ENCODE measurements at places on chromosomes 3 and 15. TPM values are rescaled to one million over a fixed set of nuclear protein-coding genes. Genes with fewer than 3 reads are reported as not detected.

The LRRC3B gene
- total RNA-seq, result not detected

DNA sequence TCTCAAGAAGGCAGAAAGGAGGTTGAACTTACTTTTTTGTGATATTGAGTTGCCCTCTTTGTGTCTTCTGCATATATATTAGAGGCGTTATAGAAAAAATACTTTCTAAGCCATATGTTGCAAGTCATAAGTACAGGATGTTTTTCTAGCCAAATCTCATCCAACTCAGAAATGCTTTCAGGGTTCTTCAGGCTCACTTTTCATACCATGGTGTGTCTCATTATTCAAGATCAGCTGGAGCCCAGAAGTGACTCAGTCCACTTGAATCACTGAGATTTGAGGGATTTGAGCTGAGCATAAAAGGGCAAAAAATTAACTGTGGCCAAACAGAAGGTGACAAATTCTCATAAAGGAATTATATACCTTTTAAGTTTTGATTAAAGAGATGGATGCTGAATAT lies 157.3 kb downstream of the WNT5A start:
- DNase-seq, result no peak
- H3K36me3 ChIP-seq, result no peaks in the 10 kb centered on the region
- H3K4me3 ChIP-seq, result no peak overlapping the region
- no peaks in the 10 kb centered on the region for H3K4me1 ChIP-seq
- H3K27me3 ChIP-seq, result no peaks in the 10 kb centered on the region

GRCh38 chr3:112514527-112515128 lies 15.4 kb upstream of the BTLA start:
- no peak overlapping the region for H3K4me3 ChIP-seq
- H3K27ac ChIP-seq, result no peak overlapping the region
- H3K4me1 ChIP-seq, result no peaks in the 10 kb centered on the region
- H3K36me3 ChIP-seq, result no peaks in the 10 kb centered on the region

GRCh38 chr3:17076940-17077605 lies 192.3 kb downstream of the PLCL2 start:
- no peaks in the 10 kb centered on the region for H3K27me3 ChIP-seq
- H3K36me3 ChIP-seq, result no peaks in the 10 kb centered on the region
- H3K4me1 ChIP-seq, result no peaks in the 10 kb centered on the region
- no peak for DNase-seq
- H3K27ac ChIP-seq, result no peak overlapping the region
- no peak overlapping the region for H3K4me3 ChIP-seq

DNA sequence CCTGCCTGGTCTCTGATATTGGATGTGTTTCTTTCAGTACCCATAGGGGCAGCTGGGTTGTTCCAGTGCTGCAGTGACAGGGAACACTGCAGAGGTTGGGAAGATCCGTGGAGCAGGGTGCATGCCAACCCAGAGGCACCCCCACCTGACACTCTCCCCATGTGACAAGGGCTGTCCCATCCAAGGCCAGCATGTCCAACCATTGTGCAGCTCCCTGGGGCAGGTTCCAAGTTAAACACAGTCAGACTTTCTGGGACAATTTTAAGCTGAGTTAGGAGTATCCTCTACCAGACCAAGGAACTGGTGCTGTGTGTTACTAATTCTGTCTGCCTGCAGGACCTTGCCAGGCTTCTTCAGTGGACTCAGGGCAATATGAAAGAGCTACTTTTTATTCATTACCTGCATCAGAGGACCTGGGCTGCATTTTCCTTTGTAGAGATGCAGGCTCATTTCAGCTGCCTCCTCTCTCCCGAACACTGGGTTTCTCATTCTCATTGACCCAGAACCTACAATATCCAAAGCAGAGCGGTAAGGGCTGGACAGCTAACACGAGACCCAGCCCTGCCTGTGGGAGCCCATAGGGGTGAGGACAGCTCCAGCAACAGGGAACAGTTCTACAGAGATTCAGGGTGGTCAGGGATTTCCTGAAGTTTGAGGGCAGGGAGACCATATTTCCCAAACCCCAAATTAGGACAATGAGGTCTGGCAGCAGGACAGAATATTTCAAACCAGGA lies 72.7 kb downstream of the SPSB4 start:
- no peaks in the 10 kb centered on the region for H3K36me3 ChIP-seq
- no peak for DNase-seq
- no peaks in the 10 kb centered on the region for H3K4me1 ChIP-seq
- H3K27me3 ChIP-seq, result peaks cover 17% of the 10 kb centered on the region
- H3K4me3 ChIP-seq, result no peak overlapping the region
- no peak overlapping the region for H3K27ac ChIP-seq

The PPP2R3A gene
- total RNA-seq, result 0.18 TPM

DNA sequence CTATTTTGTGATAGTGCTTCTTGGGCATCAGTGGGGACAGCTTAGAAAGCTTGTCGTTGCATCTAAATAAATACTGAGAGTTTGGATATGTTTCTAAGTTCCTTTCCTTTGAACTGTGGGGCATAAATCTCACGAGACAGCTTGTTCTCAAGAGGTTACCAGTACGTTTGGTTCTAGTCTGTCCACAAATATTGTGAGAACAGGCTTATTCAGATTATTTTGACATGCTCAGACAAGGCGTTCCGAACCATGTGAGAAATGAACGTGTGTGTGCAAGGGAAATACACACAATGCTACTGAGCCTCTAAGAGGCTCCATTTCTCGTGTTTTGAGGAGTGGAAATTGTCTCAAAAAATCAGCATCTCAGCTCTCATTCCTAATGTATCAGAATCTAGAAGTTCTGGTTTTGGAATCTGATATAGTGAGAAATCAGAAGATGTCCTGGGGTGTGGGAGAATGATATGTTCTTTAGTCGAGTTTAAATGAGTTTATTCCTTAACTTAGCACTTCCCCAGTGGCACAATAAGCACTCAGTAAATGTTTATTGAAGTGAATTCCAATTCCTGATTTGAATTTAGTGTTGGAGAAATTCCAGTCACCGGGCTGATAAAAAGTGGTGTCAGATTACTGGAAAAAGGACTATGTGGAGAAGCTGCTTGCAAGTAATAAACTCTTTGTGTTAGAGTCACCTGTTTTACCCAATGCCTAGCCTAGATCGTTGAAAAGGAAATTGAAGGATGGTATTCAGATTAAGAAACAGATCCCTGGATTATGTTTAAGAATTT lies 481.5 kb downstream of the LPP start:
- no peak overlapping the region for H3K27ac ChIP-seq
- H3K4me1 ChIP-seq, result no peaks in the 10 kb centered on the region
- H3K27me3 ChIP-seq, result no peaks in the 10 kb centered on the region

- H3K27me3 ChIP-seq, result 0 out of 3 replicates have a peak, but pooled peaks cover 3% of the 10 kb centered on the region
- H3K4me1 ChIP-seq, result no peaks in the 10 kb centered on the region
- no peaks in the 10 kb centered on the region for H3K36me3 ChIP-seq
- DNase-seq, result no peak
- H3K4me3 ChIP-seq, result no peak overlapping the region
- no peak overlapping the region for H3K27ac ChIP-seq
Measured at GRCh38 chr15:96867992-96868391, 537.5 kb downstream of the NR2F2 start.

- H3K36me3 ChIP-seq, result no peaks in the 10 kb centered on the region
- H3K4me1 ChIP-seq, result no peaks in the 10 kb centered on the region
- peak; percentile 25 for DNase-seq
- H3K27me3 ChIP-seq, result peaks cover 4% of the 10 kb centered on the region
- H3K4me3 ChIP-seq, result no peak overlapping the region
Measured at GRCh38 chr3:54146506-54147239, 24.3 kb downstream of the CACNA2D3 start.

DNA sequence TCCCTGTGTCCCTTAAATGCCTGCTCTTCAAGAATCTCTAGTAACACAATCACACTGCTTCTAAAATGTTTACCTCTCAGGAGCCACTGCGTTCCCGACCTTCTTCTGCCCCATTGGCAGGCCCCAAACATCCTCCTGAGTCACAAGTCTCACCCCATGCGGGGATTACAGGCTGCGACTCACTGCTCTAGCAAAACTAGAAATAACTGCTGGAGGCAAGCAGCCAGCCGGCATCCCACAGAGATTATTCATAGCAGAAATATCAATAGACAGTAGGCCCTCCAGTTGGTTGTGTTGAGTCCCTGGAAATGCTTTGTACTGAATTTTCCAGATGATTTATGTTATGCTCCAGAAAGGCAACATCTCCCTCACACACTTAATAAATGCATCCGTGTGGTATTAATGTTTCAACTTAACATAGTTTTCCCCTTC lies 64.8 kb downstream of the RFTN1 start:
- no peak overlapping the region for H3K4me3 ChIP-seq
- DNase-seq, result no peak
- no peaks in the 10 kb centered on the region for H3K4me1 ChIP-seq
- H3K36me3 ChIP-seq, result no peaks in the 10 kb centered on the region

GRCh38 chr3:138786788-138787271 lies 47.9 kb downstream of the PIK3CB start:
- H3K4me1 ChIP-seq, result peaks cover 14% of the 10 kb centered on the region
- no peak overlapping the region for H3K4me3 ChIP-seq
- no peak overlapping the region for H3K27ac ChIP-seq
- DNase-seq, result peak; percentile 75
- peaks cover 14% of the 10 kb centered on the region for H3K36me3 ChIP-seq

DNA sequence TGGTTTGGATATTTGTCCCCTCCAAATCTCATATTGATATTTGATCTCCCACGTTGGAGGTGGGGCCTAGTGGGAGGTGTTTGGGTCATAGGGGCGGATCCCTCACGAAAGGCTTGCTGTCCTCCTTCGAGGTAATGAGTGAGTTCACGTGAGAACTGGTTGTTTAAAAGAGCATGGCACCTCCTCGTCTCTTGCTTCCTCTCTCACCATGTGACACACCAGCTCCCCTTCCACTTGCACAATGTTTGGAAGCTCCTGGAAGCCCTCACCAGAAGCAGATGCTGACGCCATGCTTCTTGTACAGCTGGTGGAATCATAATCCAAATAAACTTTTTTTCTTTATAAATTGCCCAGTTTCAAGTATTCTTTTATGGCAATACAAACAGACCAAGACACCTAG lies 38.6 kb downstream of the RFTN1 start:
- H3K4me3 ChIP-seq, result no peak overlapping the region
- H3K4me1 ChIP-seq, result no peaks in the 10 kb centered on the region
- H3K36me3 ChIP-seq, result no peaks in the 10 kb centered on the region
- no peaks in the 10 kb centered on the region for H3K27me3 ChIP-seq
- no peak overlapping the region for H3K27ac ChIP-seq
- no peak for DNase-seq

The PRSS50 gene
- total RNA-seq, result not detected

The STRC gene
- 0.07 TPM for total RNA-seq

GRCh38 chr3:49493901-49494300 lies 23.8 kb downstream of the DAG1 start:
- H3K4me1 ChIP-seq, result peaks cover 19% of the 10 kb centered on the region
- H3K27ac ChIP-seq, result no peak overlapping the region
- DNase-seq, result no peak
- no peak overlapping the region for H3K4me3 ChIP-seq
- H3K36me3 ChIP-seq, result peaks cover 15% of the 10 kb centered on the region

GRCh38 chr3:104273046-104273649 lies 1093.6 kb upstream of the ALCAM start:
- no peaks in the 10 kb centered on the region for H3K27me3 ChIP-seq
- H3K4me3 ChIP-seq, result no peak overlapping the region
- H3K4me1 ChIP-seq, result no peaks in the 10 kb centered on the region
- no peak overlapping the region for H3K27ac ChIP-seq

The RASGRP1 gene
- total RNA-seq, result not detected

- peak overlapping the region; percentile 69 for H3K27ac ChIP-seq
- H3K27me3 ChIP-seq, result no peaks in the 10 kb centered on the region
- DNase-seq, result peak; percentile 88
- H3K4me1 ChIP-seq, result peaks cover 68% of the 10 kb centered on the region
- H3K4me3 ChIP-seq, result peak overlapping the region; percentile 69
- H3K36me3 ChIP-seq, result peaks cover 2% of the 10 kb centered on the region
Measured at GRCh38 chr3:172749230-172749965, 1.1 kb upstream of the ECT2 start.

The MESD gene
- total RNA-seq, result 46.2 TPM

DNA sequence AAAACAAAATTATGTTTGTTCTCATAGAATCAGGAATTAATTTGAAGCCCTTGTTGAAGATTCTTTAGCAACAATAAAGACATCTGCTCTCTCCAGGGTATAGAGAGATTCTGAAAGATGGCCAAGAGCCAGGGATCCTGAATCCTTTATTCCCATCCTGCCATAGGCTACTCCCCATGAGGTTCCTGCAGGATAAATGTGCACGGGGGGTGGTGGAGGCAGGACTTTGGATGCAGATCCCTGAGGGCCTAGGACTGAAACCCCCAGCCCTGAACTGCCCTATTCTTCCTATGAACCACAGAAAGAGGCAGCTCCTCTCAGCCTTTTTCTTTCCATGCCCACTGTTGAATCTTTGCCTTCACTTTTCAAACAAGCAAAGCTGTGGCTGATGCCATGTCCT lies 17.1 kb downstream of the TMEM108 start:
- H3K27me3 ChIP-seq, result no peaks in the 10 kb centered on the region
- H3K4me1 ChIP-seq, result no peaks in the 10 kb centered on the region
- H3K4me3 ChIP-seq, result no peak overlapping the region
- H3K27ac ChIP-seq, result no peak overlapping the region
- no peak for DNase-seq

GRCh38 chr3:151087648-151088047 lies 2.2 kb downstream of the MED12L start:
- H3K4me3 ChIP-seq, result no peak overlapping the region
- DNase-seq, result no peak
- H3K27ac ChIP-seq, result no peak overlapping the region
- no peaks in the 10 kb centered on the region for H3K36me3 ChIP-seq
- peaks cover 12% of the 10 kb centered on the region for H3K4me1 ChIP-seq

DNA sequence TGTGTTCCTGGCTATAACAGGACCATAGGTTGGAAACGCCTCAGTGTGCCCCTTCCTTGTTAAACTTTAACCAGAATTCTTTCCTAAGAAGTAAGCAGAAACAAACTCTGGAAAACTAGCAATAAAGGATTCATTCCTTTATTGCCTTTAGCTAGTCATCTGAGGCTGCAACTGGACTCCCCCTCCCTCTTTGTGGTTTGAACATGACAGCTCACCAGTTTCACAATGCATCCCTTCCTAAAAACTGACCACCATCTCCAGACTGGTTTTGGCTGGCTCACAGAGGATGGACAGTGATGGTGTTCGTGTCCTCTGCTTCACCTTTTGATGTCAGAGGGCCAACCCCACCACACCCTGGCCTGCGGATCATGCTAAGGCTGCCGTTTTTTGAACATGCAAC lies 27.9 kb upstream of the TGFBR2 start:
- H3K27me3 ChIP-seq, result no peaks in the 10 kb centered on the region
- peak; percentile 61 for DNase-seq
- H3K36me3 ChIP-seq, result no peaks in the 10 kb centered on the region
- H3K4me3 ChIP-seq, result no peak overlapping the region

DNA sequence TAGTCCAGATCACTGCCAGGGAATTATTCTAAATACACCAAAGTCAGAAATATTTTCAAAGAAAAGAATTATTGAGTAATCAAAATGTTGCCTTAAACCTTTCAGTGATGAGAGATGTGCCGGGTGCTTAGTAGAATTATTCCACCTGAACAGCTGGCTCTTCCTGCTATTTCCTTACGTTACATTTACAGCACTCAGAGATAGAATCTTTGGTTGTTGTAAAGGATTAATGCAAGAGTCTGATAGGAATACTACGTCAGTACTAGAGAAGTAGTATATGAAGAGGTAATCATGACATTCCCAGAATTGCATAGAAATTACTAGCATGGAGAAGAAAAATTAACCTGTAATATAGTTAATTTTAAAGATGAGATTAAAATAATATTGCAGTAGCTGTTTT lies 50.9 kb upstream of the ZDHHC23 start:
- H3K4me3 ChIP-seq, result no peak overlapping the region
- no peak overlapping the region for H3K27ac ChIP-seq
- no peak for DNase-seq
- no peaks in the 10 kb centered on the region for H3K27me3 ChIP-seq

Data from HepG2 (cell line).